ENCODE measurements at places on chromosomes 7 and 10. TPM values are rescaled to one million over a fixed set of nuclear protein-coding genes. Genes with fewer than 3 reads are reported as not detected.

GRCh38 chr7:94149789-94150545 is 145.8 kb upstream of the BET1 start:
- no peak for DNase-seq

DNA sequence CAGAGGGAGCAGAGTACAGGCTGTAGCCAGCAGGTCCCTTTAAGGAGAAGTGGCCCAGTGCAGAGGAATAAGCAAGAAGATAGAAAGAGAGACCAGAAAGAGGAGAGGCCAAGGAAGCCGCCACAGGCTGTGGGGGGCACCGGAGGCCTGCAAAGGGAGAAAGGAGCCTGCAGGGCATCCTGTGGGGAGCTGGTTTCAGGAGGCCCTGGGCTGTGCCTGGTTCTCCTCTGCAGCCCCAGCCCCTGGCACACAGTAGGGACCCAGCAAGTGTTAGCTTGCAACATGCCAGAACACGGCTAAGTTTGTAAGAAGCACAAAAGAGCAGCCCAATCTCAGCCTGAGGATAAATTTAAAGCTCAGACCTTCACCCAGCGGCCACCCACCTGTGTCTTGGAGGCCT is 12.3 kb upstream of the C10orf71 start:
- no peak for DNase-seq

- DNase-seq: no peak
Measured at GRCh38 chr7:98229441-98229840, 18.2 kb downstream of the BHLHA15 start.

GRCh38 chr10:23364378-23364777 is 19.8 kb upstream of the C10orf67 start:
- DNase-seq: no peak

C7orf57 gene
- total RNA-seq: 0.34 TPM

OR2A14 gene
- total RNA-seq: not detected

FAM24A gene
- total RNA-seq: not detected

DNA sequence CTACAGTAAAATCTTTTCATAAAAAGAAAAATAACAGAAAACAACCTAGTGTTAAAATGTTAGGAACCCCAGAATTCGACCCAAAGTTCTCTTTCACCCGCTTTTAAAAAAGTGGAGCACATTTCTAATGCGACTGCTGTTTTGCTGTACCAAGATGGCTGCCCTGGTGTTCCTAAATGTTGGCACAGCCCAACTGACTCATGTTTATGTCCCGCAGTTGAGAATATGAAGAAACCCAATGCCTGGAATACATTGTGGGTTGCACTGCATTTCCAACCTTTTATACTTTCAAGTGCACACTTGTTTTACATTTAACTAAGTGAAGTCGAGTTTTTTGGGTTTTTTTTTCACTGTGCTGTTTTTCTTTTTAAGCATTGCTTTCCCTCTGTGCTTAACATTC is 944 bp downstream of the STEAP1B start:
- DNase-seq: no peak

- no peak for DNase-seq
Measured at GRCh38 chr7:34158368-34159153, 253.2 kb downstream of the BMPER start.

- no peak for DNase-seq
Measured at GRCh38 chr7:36594445-36594844, 129.8 kb downstream of the AOAH start.

ATG9B gene
- 0.55 TPM for total RNA-seq

DNA sequence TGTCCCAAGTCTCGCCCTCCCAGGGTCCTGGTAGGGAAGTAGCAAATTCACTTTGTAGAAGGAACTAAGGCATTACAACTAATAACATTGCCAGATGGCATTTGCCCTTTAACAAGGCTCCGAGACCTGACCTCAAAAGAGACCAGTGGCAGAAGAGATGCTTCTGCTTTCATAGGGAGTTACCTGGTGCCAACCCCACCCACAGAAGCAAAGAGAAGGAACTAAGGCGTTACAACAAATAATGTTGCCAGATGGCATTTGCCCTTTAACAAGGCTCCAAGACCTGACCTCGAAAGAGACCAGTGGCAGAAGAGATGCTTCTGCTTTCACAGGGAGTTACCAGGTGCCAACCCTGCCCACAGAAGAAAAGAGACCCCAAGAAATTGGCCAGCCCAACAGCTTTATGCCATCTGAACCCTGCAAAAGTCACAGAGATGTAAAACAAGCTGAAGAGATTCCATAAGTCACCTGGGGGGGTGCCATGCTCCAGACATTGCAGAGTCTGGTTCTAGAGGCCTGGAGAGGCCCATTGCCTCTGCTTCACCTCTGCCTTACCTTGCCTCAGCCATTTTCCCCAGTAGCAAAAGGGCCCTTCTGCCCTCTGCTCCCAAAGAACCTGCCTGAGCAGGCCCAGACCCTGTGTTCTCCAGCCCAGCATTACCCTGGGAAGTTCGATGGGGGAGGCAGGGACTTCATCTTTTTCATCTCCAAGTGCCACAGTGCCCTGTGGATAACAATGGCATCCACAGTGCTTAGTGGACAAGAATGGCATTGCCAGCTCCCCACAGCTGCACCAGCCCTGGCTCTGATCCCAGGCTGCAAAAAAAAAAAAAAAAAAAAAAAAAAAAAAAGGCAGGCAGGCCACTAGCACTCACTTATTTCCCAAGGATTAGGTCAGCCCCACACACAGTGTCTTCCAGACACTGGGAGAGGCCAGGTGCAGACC is 179.5 kb upstream of the PLXNA4 start:
- no peak for DNase-seq

- DNase-seq: no peak
Measured at GRCh38 chr7:46007194-46007593, 86.1 kb upstream of the IGFBP3 start.

DNA sequence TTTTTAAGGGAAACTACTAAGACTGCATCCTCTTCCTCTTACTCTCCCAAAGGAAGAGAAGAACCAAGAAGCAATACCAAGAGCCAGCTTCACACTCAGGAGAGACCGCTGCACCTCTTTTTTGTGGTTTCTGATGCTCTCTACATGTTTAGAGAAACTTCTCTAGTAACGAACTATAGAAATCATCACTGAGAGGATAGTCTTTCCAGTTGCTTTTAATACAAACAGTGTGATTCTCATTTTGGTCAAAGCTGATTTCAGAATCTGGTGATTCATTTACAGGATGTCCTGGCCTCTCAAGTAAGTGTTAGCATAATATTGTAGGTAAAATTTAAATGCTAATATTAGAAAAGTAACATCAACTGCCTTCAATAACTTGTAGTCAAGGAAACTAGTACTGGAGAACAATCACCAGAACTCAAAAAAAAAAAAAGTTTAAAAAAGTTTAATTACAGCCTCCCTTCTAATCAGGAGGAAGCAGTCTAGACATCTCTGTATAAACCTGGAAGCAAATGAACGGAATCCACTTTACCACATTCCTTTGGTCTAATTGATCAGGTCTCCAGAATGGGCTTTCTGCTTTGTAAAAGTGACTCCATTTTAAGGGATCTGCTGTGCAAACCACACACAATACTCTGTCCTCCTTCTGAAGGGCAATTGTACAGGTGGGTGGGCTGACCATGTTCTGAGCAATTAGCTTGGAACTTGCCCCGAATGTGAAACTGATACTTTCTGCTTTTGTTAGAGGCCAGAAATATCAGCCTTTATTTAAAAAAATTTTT is 3.0 kb downstream of the LAMB1 start:
- no peak for DNase-seq

DNA sequence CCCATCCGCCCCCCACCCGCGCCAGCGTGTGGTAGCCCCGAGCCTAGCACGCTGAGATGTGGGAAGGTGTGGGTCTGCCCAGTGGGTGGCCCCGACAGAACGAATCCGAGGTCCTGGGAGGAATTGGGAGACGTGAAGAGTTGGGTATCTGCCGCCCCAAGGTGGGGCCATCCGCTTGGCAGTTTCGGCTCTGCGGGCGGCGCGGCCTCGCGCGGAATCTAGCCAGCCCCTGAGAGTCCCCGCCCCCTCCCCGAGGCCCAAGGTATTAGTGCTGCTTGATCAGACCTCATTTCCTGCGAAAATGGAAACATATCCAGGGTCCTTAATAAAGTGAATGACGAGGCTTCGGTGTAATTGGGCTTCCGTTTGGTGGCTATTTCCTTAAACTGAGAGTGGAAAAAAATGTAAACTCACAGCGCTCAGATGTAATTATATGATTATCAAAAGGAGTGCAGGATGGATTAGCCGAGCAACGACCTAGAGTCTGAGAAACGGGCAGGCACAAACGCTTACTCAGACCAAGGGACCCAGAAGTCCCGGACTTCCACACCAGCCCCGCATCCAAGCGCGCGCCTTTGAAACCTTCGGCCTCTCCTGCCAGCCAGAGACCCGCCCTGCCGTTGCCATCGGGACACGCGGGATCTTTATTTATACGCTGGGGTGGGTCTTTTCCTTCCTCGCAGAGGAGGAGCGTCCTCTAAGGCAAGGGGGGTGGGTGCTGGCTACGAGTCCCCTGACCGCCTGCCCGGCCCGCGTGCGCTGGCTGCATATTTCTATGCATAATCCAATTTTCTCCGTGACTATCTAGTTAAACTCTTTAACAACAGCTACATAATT is 12.8 kb downstream of the LBX1 start:
- DNase-seq: no peak

PWWP2B gene
- 25.2 TPM for total RNA-seq

GRCh38 chr10:14810969-14811953 is 26.6 kb downstream of the CDNF start:
- DNase-seq: no peak

Data from kidney epithelial cell (primary cell).